ENCODE measurements at places on chromosomes 2 and 18.

GRCh38 chr2:40783704-40784103, 331.8 kb upstream of the SLC8A1 start:
- no peak for DNase-seq

DNA sequence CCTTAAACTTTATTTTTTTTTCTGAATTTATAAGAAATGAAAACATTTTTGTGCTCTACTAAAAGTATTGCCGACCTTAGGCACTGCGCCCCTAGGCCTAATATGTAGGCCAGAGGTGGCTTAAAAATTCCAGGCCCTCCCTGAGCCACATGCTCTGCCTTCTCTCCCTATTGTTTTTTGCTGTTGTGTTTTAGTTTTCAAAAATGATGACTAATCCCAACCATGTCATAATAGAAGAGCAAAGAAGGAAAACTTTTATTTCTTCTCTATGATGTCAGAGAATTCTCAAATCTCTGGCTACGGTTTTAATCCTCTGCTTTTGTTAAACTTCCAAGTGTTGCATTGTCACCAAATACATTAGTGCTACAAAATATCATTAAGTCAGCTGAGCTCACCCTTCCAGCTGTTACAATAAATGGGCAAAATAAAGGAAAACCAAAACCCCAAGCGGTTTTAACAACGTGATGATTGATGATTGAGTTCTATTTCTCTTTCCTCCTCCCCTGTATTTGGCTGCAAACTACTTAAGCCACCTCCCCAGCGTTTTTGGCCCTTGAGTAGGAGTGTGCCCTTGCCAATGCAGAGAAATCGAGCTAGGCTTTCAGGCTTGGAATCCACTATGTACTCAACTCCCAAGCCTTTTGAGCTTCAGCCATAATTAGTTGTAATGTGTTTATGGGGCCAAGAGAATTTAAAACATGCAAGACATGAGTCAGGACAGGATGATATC, 163.5 kb upstream of the POU3F3 start:
- DNase-seq, result no peak

DNA sequence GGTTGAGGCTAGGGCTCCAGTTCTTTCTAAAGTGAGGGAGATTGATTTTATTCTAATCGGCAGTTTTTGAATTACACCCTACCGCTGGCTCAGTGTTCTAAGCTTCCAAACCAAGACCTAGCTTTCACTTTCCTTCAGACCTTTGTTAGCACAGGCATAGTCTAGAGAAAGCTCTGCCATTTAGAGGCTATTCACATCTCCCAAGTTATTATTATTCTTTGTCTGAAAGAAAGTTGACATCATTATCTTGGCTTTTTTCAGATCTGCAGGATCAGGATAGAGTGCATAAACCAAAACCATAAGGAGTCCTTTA, 276.8 kb downstream of the ASXL3 start:
- no peak for DNase-seq

DNA sequence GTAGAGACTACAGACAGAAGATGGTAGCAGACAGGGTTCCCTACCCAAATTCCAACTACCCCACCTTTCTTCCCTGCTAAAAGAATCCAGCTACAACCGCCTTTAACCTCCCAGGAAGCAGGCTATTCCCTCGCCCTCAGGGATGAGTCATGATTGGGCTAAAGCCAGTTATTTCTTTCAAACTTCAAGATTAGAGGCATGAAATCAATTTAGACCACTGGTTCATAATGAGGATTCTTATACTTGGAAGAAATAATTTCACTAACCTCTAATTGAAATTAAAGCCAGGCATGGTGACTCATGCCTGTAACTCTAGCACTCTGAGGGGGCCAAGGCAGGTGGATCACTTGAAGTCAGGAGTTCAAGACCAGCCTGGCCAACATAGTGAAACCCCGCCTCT, 20.0 kb downstream of the TRIP12 start:
- no peak for DNase-seq

GRCh38 chr18:79275992-79276391, 119.7 kb upstream of the NFATC1 start:
- DNase-seq, result no peak

- DNase-seq, result no peak
These were observed 33.7 kb upstream of the GPR17 start for GRCh38 chr2:127612111-127612822.

DNA sequence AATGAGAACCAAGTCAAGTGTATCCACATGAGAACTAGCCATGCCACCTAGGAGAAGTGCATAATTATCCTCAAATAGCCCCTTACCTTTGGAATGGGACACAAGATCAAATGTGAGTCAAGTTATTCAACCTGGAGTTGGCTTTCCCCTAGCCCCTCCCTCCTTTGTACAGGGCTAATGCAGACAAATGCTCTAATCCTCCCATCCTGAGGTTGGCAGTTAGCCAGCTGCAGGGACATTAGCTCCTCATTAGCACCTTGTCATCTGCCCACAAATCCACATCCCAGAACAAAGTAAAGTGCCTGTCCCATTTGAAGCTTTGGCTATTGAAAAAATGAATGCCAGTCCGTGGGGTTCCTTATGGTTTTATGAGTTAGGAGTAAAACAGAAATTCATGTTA, 294.1 kb upstream of the FANCL start:
- no peak for DNase-seq

- no peak for DNase-seq
These were observed 162.5 kb downstream of the TTC32 start for GRCh38 chr2:19739256-19739655.

GRCh38 chr18:13804305-13804704, 19.6 kb upstream of the MC5R start:
- no peak for DNase-seq

GRCh38 chr18:13216092-13216582, 2.4 kb upstream of the LDLRAD4 start:
- peak; percentile 10 for DNase-seq

DNA sequence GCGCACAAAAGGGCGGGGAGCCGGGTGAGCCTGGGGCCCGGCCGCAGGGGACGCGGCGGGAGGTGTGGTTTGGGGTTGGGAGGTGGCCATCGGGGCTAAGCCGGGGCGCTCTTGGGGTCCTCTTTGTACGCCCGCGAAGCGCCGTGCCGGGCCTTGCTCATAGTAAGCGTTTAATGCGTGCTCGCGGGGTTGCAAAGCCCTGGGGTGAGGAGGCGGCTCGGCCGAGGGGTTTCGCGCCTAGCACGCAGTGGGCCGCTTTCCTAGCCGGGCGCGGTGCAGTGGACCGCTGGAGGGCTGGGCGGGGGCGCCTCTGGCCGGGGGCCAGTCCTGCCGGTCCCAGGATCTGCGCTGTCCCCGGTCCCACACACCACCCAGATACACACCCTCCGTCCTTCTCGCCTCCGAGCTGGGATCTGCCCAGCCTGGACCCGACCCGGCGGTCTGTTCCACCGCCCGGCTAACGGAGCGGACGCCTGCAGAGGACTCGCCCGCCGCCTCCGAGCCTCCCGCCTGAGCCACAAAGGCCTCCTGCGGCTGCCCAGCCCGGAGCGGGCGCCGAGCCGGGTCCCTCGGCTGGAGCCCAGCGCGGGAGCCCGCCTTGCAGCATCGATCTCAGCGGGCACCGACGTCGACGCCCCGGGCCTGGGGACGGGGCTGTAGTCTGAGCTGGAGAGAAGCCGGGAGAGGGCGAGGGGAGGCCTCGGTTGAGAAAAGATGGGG, 564 bp downstream of the DPYSL5 start:
- no peak for DNase-seq

DNA sequence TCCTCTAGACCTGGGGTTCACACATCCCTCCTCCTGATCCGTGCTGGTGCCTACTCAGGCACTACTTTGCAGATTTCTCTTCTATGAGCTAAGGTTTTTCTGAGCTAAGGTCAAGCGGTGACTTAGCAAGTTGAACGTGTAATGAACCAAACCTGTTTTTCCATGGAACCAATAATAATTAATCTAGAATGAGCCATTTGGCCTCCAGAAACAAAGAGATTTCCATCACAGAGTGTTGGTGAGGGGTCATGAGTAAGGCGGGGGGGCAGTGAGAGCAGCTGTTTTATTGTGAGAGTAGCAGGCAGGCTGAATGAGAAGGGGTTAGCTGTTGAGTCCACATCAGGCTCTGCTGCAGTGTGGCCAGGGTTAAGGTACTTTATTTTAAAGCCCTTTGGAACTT, 112.0 kb upstream of the FOSL2 start:
- DNase-seq, result no peak

DNA sequence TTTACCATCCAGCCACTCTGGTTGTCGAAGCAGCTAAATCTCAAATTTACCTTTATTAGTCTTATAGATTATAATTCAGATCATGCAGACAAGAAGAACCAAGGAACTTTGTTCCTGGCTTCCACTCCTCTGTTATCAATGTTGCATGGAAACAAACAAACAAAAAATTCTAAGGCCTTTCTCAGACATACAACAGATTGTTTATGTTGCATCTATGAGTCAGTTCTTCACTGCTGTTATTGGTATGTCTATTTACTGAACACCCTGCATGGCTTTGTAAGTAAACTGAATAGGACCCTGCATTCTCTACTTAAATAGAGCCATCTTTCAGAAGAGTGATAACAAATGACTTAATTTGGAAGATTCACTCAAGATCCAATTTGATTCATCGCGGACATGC, 1.6 kb upstream of the ANKRD44 start:
- no peak for DNase-seq

- no peak for DNase-seq
These were observed 895 bp upstream of the GLS start for GRCh38 chr2:190879474-190880377.

DNA sequence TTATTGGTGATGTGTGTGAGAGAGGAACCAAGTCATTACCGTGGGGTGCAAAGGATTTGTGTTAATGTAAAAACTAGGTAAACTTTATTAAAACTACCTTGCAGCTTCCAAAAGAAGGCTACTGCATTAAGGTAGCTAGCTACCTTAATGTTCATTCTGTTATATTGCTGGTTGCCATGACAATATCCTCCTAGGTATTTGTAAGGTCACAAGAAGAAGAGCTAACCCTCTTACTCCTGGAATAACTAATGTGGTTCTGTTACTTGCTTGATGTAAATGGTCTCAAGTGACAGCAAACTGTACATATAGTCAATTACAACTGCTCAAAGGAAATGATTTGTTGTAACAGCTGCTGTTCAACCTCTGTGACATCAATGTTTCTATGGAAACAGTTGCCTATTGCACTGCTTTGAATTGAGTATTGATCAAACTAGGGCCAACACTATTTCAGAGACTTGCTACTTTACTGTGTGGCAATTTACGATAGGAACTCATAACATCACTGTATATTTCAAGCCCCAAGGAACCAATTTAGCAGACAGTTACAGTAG, 319.8 kb upstream of the HNRNPA3 start:
- DNase-seq, result no peak

DNA sequence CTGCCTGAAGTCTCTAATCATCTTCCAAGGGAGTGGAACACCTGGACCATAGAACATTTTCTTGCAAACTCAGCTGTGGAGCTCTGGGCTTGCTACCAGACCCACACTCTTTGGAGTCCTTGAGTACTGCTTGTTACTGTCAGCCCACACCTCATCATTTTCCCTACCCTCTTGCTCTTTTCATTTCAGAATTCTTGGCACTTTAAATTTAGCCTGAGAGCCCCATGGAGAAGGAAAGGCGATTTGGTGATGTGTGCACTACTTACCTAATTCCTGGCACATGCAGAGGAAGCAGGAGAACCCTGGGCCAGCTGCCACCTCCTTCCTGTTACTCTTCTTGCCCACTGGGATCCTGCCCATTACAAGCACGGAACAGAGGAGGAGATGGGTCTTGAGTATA, 31.7 kb downstream of the TMEM178A start:
- DNase-seq, result no peak

GRCh38 chr2:223943561-223944008, 1.6 kb downstream of the WDFY1 start:
- DNase-seq, result no peak

DNA sequence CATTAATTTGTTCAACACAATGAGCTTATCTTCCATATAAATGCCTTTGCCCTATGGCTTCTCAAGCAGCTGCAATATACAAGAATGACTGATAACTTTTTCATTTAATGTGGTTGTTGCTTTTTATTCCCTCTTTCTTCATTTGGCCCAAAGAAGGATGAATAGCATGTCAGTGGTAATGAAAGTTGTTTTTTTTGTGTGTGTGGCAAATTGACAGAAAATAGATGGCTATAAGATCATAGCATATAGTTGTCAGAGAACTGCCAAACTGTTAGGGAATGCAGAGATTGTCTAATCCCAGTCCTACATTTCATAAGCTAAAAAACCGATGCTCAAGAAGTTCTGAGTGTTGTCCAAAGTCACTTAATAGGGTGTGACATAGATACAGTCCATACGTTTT, 244.3 kb downstream of the ACTR3 start:
- DNase-seq, result no peak

DNA sequence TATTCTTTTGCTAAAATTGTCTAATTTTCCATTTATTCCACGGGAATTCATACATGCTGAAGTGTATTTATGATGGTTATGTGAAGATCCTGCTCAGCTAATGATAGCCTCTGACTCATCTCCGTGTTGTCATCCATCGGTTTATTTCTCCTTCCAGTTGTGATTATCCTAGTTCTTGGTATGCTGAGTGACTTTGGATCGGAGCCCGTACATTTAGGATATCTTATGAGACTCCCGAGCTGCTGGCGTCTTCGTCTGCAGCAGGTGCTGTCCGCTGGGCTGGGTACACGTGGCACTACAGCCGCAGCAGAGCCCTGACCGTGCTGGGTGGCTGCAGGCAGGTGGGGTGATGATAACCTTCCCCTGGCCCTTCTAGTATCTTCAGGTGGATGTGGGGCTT, 40.1 kb upstream of the GALR1 start:
- DNase-seq, result no peak

GRCh38 chr2:222656526-222657446, 894 bp upstream of the FARSB start:
- no peak for DNase-seq

DNA sequence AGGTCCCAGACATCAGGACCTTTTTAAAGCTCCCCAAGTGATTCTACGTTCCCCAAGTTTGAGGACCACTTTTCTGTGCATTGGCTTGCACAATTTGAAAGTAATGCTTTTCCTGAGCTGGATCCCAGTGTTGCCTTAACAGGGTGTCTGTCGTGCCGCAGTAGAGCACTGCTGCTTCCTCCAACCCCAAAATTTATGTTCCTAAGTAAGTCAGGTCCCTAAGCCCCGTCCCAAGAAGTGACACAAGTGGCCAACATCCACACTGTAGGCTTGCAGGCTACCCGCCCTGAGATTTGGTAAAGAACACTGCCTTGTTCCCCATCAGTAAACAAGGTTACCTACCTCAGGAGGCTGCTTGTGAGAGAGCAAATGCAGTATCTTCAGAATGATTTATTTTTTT, 2.0 kb downstream of the SFT2D3 start:
- no peak for DNase-seq

GRCh38 chr2:58640042-58640441, 398.9 kb upstream of the FANCL start:
- DNase-seq, result no peak

- DNase-seq, result no peak
These were observed 104.7 kb upstream of the NOSTRIN start for GRCh38 chr2:168697668-168698121.
